T-cell (primary cell): ENCODE measurements at places on chromosomes 3 and 15.
A peak's percentile ranks its signal among the peaks of the same experiment; 100 is the strongest.

DNA sequence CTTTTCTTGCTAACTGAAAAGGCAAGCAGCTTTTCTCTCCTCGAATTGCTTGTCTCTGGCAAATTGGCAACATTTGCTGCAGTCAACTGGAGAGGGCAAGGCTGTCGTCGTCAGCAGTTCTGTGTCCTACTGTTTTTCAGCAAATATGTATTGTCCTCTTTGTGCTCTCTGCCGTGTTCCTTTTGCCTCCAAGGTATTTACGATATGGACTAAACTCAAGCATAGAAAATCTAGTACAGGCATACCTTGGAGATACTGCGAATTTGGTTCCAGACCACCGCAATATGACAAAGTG, 558 bp upstream of the SLC30A4 start:
- DNase-seq, result no peak

DNA sequence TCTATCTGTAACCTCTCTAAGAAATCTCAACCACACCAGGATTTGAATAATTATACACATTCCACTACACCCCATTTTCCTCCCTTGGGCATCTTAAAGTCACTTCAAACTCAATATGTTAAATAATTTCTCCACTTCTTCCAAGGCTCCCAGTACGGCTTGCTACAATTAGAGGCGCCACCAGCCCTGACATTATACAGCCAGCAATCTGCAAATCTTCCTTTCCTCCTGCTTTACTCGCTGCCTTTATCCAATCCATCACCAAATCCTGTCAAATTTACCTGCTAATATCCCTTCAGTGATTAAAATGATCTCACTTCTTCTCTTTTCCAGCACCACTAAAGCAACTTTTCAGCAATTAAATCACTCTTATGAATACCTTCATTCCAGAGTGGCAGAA, 13.9 kb downstream of the WWTR1 start:
- no peak for DNase-seq

DNA sequence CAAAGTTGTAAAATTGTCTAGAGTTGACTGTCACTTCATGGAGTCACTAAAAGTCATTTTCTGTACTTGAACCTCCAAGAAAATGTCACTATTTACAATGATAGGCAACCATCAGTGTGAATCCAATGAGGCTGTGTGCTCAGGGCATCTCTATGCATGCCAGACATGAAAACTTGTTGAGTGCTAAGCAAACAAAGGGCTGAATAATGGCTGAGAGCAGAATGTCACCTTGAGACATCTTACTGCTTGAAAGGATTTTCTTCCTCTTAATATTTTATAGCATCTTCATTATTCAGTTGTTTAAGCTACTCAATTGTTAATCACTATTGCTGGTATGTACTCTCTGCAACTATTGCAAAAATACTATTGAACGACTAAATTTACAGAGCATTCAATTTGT, 184.7 kb downstream of the PLCH1 start:
- DNase-seq, result no peak

- DNase-seq, result no peak
Measured at GRCh38 chr15:70505411-70505919, 257.9 kb downstream of the UACA start.

DNA sequence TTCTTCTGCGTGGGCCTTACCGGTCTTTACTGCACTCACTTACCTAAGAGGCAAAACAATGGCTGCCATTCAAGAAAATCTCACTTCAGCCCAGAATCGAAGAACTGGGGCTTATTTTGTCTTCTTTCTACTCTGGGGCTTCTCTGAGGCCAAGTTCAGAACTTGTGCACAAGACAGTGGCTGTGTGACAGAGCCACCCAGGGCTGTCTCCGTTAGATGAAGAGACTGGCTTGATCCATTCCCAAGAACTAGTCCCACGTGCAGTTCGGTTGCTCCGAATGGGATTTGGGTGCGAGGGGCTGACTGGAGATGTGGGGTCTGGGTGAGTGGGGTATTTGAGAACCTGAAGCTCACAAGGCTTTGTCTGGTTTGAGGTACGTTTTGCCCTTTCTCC, 795 bp upstream of the TCF12 start:
- no peak for DNase-seq

DNA sequence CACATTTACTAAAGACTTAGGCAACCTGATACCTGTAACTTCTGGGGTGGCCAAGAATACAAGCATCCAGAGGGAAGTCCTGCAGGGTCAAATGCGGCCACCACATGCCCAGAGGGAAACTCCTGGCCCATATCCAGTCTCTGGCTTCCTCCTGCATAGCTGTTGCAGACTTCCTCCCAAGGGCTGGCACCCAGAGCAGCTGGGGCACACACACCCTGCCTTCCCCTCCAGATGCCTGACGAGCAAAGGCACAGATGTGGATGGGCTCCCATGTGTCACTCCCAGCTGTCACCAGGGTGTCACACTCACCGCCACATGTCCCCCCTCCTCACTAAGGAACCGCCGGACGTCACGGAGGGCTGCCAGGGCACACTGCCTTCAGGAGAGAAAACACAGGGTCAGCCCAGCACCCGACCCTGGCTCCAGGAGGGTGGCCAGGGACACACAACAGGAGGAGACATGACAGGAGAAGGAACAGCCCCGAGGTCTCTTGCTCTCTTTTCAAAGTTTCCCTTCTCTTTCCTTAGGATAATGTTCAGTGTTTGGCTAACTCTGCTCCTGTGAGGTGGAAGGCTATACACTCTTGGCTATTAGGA, 13.2 kb downstream of the PFKFB4 start:
- no peak for DNase-seq

GRCh38 chr3:184608209-184608608, 46.6 kb downstream of the EPHB3 start:
- no peak for DNase-seq

- DNase-seq, result no peak
Measured at GRCh38 chr3:180678231-180678630, 1.1 kb downstream of the CCDC39 start.

GRCh38 chr15:55694652-55695150, 48.3 kb downstream of the PRTG start:
- no peak for DNase-seq

GRCh38 chr3:63441262-63441661, 163.2 kb downstream of the SYNPR start:
- no peak for DNase-seq

DNA sequence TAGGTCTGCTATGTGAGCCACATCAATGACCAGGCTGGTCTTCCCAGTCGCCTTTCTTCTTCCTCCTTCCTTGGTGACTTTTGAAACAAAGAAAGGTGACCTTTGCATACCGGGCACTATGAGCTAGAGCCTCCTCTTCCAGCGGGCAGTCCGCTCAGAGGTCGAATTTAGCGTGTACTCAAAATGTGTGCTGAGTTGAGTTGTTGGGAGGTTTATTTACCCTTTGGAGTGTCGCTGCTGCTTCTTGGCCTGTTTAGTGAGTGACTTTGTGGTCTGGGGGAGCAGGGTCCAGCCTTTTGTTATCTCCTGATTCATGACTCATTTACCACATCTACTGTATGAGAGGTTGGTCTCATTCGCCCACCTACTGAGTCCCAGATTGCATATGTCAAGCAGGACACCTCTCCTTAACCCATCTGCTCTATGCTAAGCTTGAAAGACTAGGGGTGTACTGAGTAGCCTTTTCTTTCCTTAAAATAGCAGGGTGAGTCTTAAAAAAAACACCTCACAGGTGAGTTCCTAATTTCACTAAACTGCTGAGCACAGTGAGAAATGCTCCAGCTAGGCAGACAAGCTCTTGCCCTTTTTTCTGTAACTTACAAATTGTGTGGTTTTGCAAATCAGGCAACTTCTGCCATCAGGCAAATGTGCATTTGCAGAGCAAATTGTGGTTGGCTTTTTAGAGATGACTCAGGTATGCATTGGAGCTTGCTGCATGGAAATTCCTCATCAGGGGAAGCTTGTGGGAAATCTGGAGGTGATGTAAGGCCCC, 3.2 kb upstream of the SIAH2 start:
- DNase-seq, result no peak

GRCh38 chr3:59284926-59285325, 235.1 kb upstream of the CFAP20DC start:
- DNase-seq, result no peak

- no peak for DNase-seq
Measured at GRCh38 chr3:57961828-57962447, 46.3 kb upstream of the FLNB start.

DNA sequence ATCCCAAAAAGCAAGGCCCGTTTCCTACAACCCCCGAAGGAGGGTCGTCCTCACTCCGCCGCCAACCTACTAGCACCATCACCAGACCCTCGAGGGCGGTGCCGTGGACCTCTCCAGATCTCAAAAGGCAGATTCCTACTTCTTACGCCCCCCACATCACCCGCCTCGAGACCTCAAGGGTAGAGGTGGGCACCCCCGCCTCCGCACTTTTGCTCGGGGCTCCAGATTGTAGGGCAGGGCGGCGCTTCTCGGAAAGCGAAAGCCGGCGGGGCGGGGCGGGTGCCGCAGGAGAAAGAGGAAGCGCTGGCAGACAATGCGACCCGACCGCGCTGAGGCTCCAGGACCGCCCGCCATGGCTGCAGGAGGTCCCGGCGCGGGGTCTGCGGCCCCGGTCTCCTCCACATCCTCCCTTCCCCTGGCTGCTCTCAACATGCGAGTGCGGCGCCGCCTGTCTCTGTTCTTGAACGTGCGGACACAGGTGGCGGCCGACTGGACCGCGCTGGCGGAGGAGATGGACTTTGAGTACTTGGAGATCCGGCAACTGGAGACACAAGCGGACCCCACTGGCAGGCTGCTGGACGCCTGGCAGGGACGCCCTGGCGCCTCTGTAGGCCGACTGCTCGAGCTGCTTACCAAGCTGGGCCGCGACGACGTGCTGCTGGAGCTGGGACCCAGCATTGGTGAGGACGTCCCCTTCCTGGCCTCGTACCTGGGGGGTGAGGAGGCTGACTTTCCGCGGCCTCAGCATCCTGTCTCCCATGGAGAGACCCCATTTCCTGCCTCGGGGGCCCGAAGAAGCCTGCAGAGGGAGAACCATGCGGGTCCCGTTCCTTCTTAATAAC, at the start of gene MYD88:
TSS of gene MYD88 (plus strand) at position 313 of the 842 bp plus-strand sequence. CDS start at position 353, 40 bp downstream.
- peak; percentile 83 for DNase-seq

- DNase-seq, result no peak
Measured at GRCh38 chr3:129587566-129588210, 18.8 kb downstream of the PLXND1 start.

- DNase-seq, result no peak
Measured at GRCh38 chr15:76199106-76200082, 111.9 kb downstream of the ETFA start.

DNA sequence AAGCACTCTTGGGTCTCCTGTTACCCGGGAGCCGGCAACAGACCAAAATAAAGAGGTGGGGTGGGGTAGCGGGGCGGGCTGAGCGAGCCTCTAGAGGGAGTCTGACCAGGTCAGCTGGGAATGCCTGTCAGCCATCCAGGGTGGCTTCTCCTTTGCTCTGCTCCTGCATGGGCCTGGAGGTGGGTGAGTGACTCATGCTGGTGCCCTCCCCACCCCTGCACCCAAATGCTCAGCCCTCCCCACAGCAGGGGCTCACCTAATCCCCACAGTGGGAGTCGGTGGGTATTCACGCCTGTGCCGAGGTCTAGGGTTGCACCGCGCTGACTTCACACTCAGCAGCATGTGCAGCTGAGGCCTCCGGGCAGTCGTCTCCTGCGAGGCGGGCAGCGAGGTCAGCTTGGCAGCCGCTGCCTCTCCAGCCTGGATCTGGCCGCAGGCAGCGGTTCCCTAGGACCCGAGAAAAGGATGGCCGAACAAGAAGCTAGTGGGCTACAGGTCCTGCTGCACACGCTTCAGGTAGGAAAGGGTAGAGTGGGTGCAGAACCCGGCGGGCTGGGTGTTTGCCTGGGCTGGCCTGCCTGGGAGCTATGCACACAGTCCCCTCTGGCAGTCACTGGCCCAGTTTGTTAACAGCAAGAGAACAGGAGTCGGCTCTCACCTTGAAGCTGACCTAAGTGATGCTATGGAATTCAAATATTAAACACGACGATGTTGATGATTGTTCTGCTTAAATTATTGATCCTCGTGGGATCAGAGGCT, at the start of gene AGBL1:
TSS of gene AGBL1 (plus strand) at position 364 of the 759 bp plus-strand sequence.
- DNase-seq, result no peak

DNA sequence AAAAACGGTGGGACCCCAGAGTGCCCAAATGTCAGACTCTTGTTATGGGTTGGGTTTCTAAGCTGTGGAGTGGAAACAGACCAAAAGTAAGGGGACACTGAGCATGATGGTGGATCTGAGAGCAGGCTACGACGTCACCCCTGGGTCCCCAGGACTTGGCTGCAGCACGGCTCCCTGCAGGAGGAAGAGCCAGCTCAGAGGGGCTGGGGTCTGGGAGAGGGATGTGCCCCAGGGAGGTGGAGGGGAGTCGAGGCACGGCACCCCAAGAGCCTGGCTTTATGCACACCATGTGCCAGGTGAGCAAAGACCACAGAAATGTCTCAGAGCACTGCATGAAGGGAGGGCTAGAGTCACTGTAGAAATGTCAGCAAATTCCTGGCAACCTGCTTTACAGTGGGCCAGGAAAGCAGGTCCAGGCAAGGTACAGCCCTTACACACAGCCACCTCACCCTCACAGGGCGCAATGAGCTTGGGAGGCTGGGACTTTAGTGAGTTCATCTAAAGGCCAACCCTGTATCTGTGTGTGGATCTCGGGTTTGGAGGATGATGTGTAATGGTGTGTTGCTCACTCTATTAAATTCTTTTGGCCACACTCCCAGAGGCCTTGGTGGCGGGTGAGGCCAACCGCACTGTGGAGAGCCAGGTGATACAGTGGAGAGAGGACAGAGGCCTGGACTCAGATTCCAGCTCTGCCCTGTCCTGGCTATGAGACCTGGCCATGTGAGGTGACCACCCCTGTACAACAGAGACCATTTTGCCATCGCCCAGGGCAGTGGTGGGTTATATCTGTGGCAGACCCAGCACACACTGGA, 14.1 kb downstream of the CTSH start:
- no peak for DNase-seq

- DNase-seq, result no peak
Measured at GRCh38 chr15:27222479-27222878, 251.5 kb downstream of the GABRG3 start.

GRCh38 chr3:52281981-52282801, 3.7 kb upstream of the WDR82 start:
- DNase-seq, result peak; percentile 40

DNA sequence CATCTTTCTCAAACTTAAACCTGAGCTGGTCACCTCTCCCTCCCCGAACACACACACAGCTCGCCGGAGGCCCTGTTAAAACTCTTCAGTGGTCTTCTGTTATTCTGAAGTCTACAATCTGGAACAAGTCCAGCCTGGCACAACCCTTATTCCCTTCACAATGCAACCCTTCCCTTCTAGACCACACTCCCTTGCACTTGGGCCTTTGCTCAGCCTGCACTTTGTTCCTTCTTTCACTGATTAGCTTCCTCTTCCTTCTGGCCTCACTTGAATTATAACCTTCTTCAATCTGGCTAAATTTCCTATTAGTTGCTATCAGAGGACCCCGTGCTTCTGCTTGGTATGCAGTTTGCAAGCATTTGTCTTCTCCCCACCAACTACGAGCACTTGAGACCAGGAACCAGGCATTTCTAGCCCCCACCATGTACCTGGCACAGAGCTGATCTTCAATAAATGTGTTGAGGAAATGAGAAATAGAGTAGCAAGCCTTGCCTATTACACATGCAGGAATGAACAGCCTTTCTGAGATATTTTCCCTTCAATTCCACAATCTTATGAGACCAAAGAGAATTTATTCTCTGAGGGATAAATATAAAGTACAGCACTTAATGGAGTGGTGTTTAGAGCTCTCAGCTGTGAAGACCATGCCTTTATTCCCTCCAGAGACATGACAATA, 663.1 kb upstream of the ADAMTS9 start:
- no peak for DNase-seq

- no peak for DNase-seq
Measured at GRCh38 chr3:3081381-3082233, 28.6 kb downstream of the IL5RA start.

- no peak for DNase-seq
Measured at GRCh38 chr3:27208961-27209616, 160.1 kb downstream of the NEK10 start.

- no peak for DNase-seq
Measured at GRCh38 chr15:53834214-53834613, 74.8 kb upstream of the WDR72 start.
